ENCODE measurements at places on chromosomes 16 and 17.

GRCh38 chr17:63838631-63839171 lies 3.8 kb downstream of the SMARCD2 start:
- no peak for DNase-seq

DNA sequence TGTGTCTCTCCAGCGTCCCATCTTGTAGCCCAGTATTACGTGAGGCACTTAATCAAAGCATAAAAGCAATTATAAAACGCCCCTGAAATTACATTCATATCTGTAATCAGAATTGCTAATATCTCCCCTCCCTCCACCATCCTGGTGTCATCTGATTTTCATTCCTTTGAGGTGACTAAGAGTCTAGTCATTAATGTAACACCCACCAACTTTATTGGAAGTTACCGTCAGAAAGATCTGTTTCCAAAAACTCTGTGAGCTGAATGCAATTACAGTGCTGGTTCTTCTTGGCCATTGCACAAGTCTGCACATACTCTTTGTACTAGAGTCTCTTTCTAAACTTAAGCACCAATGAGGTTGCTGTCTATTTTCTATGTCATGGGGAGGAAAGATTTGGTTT lies 12.5 kb upstream of the MAF start:
- DNase-seq, result no peak

GRCh38 chr16:78889346-78889745 lies 711.2 kb downstream of the MAF start:
- DNase-seq, result no peak

DNA sequence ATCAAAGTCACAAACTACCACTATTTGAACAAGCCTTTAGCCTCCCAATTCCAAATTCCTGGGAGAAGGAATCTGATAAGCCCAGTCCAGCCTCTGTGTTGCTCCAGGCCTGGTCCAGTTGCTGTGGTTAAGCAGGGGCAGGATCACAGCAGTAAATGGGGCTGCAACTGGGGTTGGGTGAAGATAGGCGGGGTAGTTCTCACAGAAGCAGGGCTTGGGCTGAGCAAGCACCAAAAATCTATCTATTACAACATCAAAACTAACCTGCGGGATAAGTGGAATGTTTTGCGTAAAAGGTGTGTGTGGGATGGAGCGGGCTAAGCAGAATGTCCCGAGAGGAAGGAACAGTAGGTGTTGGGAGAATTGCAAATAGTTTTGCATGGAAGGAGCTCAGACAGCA lies 23.0 kb upstream of the RNF135 start:
- DNase-seq, result no peak

GRCh38 chr17:57988301-57989250 lies 522 bp upstream of the VEZF1 start:
- peak; percentile 38 for DNase-seq

GRCh38 chr16:52446080-52446479 lies 100.9 kb downstream of the TOX3 start:
- DNase-seq, result no peak

GRCh38 chr16:78816499-78817195 lies 717.2 kb downstream of the WWOX start:
- DNase-seq, result no peak

- DNase-seq, result no peak
These were observed 11.1 kb downstream of the ZNF385C start for GRCh38 chr17:42087042-42087701.

- no peak for DNase-seq
These were observed 4.9 kb upstream of the PGAP6 start for GRCh38 chr16:386641-387156.

DNA sequence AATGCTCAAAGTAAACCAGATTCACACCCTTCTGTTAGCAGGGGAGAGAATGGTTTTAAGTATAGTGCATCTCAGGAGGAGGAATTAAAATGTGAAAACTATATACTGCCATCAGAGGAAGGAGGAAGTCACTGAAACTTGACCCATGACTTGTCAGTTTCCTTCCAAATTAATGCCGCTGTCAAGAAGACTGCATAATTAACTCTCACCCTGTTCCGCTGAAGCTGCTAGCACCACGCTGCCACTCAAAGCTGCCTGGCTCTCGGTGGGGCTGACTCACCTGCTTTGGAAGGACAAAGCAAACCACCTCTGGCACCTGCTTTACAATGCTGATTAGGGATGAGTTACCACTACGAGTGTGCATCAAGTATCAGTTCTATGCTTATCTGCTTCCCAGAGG lies 37.8 kb upstream of the ULK2 start:
- DNase-seq, result no peak

GRCh38 chr17:3038941-3039340 lies 24.5 kb downstream of the OR1D5 start:
- no peak for DNase-seq

DNA sequence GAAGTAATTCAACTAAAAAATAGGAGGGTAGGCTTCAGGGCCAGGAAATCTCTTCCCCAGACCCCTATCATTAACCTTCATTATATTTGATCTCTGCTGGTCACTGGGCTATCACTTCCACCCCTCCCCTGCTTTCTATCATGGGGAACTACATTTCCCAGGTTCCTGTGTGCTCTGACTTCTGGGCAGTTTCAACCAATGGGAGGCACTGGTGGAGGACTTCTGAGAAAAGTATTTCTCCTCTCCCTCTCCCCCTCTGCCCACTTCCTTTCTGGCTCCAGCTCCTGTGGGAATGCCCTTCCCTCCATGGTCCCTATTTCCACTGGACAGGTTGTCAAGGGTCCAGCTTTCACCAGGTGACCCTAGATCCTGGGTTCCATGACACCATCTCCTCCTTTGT lies 364.4 kb downstream of the C16orf95 start:
- DNase-seq, result no peak

DNA sequence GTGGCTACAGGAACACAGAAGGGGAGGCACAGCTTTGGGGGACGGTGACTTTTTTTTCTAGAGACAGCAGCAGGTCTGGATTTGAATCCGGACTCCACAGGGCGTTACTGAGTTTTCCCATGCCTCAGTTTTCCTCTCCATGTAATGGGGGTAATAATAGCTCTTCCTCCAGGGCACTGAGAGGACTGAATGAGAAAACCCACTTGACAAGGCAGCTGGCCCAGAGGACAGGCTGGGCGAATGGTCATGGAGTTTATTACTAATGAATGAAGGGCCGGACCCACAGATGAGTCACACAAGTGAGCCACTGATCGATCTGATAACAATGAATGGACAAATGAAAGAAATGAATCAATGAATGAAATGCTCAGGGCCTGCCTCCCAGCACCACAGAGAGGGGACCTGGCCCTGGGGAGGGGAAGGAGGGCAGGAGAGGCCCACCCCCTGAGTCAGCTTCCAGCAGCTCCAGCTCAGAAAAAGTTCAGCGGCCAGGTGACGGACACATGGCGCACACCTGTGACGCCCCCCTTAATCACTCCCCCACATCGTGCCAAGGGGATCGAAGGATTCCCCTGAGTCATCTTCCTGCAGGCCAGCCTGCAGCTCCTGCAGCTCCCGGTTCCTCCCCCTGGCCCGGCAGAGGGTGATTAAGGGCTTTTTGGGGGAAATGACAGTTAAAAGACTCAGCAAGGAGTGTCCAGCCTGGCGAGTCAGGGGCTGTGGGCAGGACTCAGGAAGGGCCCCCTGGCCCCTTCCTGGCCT lies 54.3 kb downstream of the SOCS1 start:
- no peak for DNase-seq

DNA sequence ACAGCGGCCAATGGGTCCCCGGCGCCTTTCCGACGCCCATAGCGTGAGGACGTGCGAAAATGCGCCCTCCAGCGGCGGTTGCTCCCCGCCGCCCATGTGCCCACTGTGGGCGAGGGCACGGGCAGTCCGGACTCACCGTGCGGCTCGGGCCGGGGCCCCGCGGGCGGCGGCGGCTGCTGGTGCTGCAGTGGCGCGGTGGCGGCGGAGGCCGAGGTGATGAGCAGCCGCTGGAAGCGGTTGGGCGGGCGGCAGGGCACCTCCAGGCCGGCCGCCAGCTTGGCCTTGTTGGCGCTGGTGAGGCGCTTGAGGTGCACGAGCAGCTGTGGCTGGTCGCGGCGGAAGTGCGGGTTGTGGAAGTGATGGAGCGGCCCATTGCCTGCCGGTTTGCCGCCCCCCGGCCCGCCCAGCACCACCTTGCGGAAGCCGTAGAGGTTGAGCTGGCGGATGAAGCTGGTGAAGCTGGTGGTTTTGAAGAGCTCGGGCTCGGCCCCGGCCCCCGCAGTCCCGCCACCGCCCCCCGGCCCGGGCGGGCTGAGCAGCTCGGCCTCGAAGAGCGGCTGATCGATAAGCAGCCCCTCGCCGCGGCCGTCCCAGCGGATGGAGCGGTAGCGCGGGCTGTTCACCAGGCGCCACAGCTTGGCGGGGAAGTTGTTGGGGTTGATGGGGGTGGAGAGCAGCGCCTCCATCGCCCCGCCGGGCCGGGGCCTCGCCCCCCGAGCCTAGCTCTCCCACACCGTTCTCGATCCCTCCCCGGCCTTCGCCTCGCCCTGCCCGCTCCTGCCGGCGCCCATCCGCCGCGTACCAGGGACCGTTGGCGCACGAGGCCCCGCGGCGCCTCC lies at the start of gene HSF5:
Gene HSF5 (minus strand): TSS at position 820 of the 839 bp plus-strand sequence. CDS start 134 bp downstream, at position 686.
- peak; percentile 56 for DNase-seq

DNA sequence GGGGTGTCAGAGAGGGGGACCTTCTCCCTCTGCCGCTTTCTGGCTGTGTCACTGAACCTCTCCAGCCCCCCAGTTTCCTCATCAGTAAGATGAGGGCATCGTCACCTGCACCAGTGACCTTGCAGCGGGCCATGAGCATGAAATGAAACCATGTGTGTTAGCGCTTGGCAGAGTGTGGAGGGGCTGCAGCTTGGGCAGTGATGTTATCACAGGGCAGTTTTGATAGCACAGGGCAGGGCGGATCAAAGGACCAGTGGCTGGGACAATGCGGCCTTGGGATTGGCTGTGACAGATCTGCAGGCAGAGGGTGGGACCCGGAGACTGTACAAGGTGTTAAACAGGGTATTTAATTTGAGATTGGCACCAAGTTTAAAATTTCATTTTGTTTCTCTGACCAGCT lies 38.9 kb upstream of the NAT9 start:
- DNase-seq, result no peak

GRCh38 chr16:48503336-48503735 lies 106.6 kb downstream of the N4BP1 start:
- no peak for DNase-seq

DNA sequence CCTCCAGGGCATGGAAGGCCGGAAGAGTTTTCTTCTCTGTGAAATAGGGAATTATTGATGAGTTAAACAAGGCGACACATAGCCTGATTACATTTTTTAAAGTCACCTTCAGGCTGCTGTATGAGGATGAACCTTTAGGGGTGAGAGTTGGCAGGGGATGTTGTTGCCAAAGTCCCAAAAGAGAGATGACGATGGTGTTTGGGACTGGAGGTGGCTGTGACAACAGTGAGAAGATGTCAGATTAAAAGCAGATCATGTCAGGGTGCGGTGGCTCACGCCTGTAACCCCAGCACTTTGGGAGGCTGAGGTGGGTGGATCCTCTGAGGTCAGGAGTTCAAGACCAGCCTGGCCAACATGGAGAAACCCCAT lies 16.8 kb upstream of the ASGR2 start:
- DNase-seq, result no peak

GRCh38 chr17:47883589-47884426 lies 12.2 kb upstream of the SP2 start:
- DNase-seq, result no peak

DNA sequence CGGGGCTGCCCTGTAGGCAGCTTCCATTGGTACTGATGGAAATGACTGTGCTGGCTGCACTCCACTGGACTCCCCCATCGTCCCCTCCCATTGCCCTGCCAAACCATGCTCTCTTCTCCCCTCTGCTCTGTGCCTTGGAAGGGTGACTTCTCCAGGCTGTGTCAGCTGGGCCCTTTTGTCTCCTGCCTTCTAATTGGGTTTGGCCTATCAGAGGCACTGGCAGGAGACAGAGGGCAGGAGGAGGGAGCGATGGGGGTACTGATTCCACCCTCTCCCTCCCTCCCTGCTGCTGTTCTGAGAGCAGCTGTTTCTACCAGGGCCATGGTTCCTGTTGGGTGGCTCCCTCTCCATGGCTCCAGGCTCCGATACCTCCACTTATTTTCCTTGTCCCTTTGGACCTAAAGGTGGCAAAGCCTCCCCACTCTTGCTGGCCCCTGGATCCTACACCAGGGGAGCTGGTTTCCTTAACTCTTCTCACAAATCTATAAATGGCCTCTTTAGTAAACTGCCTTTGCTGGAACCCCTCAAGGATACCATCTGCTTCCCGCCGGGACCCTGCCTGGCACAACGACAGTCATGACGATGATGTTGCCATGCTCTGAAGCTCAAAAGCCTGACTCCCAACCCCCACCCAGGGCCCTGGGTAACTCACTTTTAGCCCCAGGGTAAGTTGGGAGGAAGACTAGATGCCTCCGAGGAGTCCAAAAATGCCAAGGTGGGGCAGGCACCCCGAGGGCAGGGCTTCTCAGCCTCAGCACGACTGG lies 123.8 kb upstream of the RPL38 start:
- no peak for DNase-seq

DNA sequence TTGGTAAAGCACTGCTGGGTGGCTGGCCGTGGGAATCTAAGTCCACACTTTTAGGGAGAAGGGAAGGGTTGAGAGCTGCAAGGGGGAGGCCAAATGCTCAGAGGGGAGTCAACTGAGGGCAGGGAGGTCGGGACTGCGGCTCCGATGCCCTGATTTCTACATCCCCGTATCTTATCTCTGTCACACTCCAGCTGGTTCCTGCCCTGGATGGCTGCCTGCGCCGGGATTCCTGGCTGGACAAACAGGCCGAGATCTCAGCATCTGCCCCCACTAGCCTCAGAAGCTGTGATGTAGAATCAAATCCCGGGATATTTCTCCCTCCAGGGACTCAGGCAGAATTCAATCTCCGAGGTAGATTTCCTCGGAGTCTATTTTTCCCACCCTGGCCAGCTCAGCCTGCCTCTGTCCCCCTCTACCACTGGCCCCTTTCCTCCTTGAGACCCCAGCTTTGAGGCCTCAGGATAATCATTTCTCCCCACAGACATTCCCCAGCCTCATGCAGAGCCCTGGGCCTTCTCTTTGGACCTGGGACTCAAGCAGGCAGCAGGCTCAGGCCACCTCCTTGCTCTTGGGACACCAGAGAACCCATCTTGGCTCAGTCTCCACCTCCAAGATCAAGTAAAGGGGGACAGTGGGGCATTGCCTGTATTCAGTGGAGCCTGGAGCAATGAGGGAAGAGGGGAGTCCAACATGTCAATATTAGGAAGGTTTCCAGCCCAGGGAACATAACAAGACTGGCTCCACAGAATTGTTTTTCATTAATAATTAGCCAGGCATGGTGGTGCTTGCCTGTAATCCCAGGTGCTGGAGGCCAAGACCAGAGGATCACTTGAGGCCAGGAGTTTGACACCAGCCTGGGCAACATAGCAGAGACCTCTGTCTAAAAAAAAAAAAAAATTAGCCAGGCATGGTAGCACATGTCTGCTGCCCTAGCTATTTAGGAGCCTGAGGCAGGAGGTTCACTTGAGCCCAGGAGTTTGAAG lies 1.8 kb downstream of the SHBG start:
- no peak for DNase-seq

- DNase-seq, result no peak
These were observed 5.7 kb downstream of the ENGASE start for GRCh38 chr17:79080349-79080748.

DNA sequence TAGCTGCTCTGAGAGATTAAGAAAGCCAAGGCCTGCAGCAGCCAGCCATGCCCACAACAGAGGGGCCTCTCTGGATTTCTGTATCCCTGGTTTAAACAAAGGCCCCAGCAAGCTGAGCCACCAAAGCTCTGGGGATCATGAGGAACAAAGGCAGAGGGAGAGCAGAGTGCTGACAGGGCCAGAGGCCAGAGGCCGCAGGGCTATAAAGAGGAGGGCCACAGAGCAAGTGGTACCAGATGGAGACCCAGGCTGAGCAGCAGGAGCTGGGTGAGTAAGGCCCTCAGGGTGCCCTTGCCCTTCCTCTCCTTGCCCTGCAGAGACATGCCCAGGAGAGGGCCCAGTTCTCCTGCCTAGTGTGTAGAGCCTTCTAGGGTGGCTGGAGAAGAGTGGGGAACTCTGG lies at the start of gene CRYBA1:
Gene CRYBA1 (plus strand): TSS at position 232 of the 400 bp plus-strand sequence. CDS start 5 bp downstream, at position 237.
- no peak for DNase-seq
